Fibroblast of skin of right quadriceps (primary cell): ENCODE measurements at places on chromosomes 3 and 15.
A peak's percentile ranks its signal among the peaks of the same experiment; 100 is the strongest.

DNA sequence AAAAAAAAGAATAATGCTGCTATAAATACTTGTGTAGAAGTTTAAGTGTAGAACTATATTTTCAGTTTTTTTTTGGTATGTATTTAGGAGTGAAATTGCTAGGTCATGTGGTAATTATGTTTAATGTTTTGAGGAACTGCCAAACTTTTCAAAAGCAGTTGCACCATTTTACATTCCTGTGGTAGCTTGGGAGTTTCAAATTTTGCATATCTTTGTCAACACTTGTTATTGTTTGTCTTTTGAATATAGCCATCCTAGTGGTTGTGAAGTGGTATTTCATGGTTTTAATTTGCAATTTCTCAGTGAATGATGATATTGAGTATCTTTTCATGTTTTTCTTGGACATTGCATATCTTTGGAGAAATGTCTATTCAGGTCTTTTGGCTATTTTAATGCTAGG is 30.4 kb downstream of the SKIL start:
- DNase-seq, result peak; percentile 42

GRCh38 chr3:10244009-10244408 is 4.2 kb upstream of the TATDN2 start:
- peak; percentile 65 for DNase-seq

- DNase-seq, result no peak
These were observed 1.1 kb downstream of the FAN1 start for GRCh38 chr15:30904812-30905211.

- no peak for DNase-seq
These were observed 49.1 kb downstream of the TRANK1 start for GRCh38 chr3:36895496-36896409.

- DNase-seq, result no peak
These were observed 977.5 kb downstream of the NAALADL2 start for GRCh38 chr3:175836617-175837016.

DNA sequence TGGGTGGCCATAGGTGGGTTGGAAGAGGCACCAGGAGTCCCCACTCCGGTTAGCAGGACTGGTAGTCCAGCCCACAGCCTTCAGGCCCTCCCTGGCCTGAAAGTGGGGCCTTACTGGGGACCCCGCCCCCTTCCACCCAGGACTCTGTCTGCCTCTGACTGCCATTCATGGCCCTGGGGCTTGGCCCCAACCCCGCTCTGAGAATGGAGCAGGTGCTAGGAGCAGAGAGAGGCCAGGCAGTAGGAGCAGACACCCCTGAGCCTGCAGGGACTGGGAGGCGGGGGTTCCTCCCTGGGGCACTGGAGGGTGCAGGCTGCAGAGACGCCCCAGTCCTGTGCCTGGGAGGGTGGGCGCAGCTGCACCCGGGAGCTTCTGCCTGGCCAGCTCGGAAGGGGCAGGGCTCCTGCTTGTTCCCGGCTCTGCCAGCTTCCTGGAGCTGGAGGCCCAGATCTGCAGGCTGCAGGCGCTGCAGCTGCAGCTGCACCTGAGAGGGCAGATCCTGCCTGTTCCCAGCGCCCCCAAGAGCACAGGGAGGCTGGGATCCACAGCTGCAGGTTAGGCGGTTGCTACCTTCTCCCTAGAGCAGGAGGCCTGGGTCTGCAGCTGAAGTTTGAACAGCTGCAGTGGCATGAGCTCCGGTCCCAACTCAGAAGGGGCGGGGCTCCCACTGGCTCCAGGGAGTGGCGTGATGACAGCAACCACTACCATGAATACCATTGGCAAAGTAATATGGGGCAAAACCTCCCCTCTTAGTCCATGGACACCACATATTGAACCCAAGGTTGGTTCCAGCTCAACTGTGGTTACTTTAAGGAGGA is 194.7 kb downstream of the SQOR start:
- DNase-seq, result no peak

GRCh38 chr3:16338999-16339398 is 74.0 kb downstream of the OXNAD1 start:
- DNase-seq, result peak; percentile 97

DNA sequence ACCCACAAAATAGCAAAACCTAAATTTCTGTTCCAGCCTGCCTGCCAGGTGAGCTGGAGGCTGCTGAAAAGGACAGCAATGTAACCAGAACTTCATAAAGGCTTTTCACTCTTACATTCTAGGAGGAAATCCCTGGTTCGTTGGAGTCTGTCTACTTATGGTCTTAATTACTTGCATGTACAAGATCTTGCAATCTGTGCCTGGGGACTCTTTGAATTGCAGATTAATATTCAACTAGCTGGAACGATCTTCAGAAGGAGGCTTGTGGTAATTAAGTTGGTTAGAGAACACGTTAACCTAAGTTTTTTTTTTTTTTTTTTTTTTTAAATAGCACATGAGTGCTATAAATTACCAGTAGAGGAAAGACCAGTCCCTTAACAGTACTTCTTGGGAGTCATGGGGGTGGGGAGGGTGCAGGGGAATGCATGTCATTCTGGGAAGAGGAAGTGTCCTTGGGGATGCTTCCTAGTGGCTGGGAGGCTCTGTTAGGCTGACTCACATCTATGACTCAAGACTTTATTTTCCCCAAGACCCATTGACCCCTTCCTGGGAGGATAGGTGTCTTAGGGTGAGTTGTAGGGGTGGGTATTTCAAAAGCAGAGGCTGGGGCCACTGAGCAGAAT is 139.8 kb downstream of the RAB11A start:
- DNase-seq, result peak; percentile 44

GRCh38 chr3:36648241-36649034 is 115.9 kb downstream of the DCLK3 start:
- peak; percentile 99 for DNase-seq

- DNase-seq, result no peak
These were observed 315.6 kb upstream of the THBS1 start for GRCh38 chr15:39265261-39265660.

- DNase-seq, result peak; percentile 5
These were observed 37.7 kb downstream of the PRKCI start for GRCh38 chr3:170259907-170260306.

DNA sequence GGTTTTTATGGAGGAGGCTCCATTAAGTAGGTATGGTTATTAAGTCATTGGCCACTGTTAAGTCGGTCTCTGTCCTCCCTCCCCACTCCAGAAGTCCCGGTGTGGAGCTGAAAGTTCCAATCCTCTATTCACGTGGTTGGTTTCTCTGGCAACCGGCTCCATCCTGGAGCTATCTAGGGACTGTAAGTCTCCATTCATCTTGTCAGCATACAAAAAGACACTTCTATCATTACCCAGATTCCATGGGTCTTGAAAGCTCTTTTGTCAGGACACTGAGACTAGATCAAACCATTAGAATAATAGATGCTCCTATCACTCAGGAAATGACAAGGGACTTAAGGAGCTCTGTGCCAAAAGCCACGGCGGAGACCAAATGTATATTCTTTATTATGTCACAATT is 110.3 kb downstream of the PIK3CB start:
- no peak for DNase-seq

- peak; percentile 66 for DNase-seq
These were observed 187.7 kb downstream of the SATB1 start for GRCh38 chr3:18237251-18238005.

GRCh38 chr15:82874961-82875360 is 65.5 kb downstream of the WHAMM start:
- no peak for DNase-seq

- peak; percentile 55 for DNase-seq
These were observed 34.9 kb downstream of the DCLK3 start for GRCh38 chr3:36729204-36730056.

DNA sequence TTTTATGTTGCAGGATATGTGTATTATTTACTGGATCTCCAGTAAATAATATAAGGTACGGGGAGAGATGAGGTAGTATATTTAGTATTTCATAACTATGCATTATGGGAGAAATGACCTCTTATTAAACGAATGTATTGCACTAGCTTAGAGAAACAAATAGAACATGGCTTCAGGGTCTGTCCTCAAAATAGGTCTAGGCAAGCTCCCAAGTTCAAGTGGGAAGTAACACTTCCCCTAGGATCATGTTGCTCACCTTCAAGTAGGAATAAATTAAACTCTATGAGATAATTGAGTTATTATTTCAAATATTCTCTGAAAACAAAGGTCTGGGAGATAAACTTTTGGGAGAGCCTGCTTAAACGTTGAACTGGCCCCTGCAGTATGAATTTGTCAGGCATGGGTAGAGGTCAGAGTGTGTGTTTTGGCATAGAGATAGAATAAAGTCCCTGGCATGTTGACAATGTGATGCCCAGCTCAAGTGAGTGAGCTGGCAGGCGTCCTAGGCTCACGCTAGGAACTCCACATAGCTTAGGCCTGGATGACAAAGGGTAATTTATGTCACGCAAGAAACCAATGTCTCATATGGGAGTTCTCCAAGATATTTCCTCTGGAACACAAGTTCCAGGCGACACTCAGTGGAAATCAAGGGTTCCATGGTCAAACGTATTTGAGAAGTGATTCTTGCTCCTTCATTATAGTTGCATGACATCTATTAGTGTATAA is 236.8 kb downstream of the CACNA2D3 start:
- DNase-seq, result no peak

GRCh38 chr15:101566748-101567488 is 77.4 kb upstream of the PCSK6 start:
- DNase-seq, result no peak

- peak; percentile 99 for DNase-seq
These were observed 38.0 kb downstream of the PRICKLE2 start for GRCh38 chr3:64187065-64187959.

GRCh38 chr3:71057526-71057894 is 526.0 kb downstream of the FOXP1 start:
- DNase-seq, result peak; percentile 39

- no peak for DNase-seq
These were observed 27.5 kb downstream of the SMAD3 start for GRCh38 chr15:67092752-67093503.

DNA sequence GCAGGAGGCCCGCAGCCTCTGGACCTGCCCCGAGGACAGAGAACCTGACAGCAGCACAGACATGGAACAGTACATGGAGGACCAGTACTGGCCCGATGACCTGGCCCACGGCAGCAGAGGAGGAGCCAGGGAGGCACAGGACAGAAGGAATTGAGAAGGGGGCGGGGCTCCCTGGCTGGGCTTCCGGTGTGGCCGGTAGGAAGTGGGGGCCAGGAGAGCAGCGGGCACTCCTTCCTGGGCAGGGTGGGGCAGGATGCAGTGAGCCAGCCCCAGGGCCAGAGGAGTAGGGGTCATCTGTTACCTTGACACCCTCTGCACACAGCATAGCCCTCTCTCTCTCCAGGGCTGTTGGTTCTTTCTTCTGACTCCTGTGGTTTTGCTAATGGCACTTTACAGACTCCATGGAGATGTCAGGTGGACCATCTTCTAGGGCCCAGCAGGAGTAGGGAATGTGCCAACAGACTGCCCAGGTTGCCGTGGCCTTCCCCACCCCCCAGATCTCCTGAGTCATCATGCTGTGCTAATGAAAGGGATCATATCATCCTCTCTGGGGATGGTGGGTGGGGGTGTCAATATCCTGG is 8.6 kb upstream of the ISG20 start:
- DNase-seq, result no peak

- DNase-seq, result no peak
These were observed 59.9 kb downstream of the SMAD6 start for GRCh38 chr15:66761726-66762595.

GRCh38 chr15:85556618-85556895 is 176.2 kb downstream of the AKAP13 start:
- DNase-seq, result no peak

DNA sequence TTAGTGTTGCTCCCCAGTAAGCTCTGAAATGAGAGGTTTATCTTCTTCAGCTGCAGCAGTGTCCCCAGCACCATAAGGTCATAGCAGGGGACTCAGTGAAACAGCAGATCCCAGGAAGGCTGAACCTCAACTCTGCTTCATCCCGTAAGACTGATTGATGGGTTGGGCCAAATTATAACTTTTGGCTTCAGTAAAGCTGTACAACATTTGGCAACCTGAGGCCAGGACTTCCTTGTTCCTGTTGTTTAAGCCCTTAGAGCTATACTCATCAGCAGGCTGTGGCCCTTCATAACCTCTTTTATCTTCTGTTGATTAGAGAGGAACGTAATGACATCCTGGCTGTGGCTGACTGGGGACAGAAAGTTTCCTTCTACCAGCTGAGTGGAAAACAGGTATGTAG is 29.0 kb downstream of the IFT122 start:
- DNase-seq, result no peak

- no peak for DNase-seq
These were observed 107.9 kb downstream of the P3H2 start for GRCh38 chr3:190012784-190013183.

DNA sequence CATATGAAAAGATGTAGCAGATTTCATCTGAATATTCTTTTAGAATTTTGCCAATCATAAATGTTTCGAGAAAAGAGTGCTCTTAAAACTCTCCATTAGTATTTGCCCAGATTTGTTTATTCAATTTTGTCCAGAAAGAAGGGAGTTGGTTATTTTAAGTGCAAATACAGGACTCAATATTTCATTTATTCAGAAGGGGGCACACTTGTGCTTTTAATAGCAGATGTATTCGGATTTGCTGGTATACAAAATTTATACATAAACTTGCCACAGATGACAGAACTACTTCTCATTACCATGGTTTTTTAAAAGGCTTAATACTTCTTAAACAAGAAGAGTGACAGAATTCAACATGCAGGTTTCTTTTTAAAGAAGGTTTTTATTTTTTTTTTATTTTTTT is 69.8 kb upstream of the GRM7 start:
- no peak for DNase-seq

DNA sequence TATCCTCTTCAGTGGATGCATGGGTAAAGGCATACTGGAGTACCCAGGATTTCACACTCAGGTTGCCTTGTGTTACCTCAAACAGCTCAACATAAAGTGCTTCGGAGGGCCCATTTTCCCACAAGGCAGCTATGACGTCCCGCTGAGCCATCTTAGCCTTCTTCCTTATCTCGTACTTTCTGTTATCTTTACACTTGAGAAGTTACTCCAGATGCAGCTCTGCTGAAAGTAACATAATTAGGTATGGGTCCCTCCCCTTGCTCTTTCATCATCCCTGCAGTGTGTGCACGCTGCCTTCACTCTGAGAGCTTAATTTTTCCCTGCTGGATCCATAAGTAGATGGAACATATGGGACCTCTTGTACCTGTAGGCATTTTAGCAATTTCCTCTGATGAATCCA is 410.3 kb downstream of the AGBL1 start:
- DNase-seq, result no peak

DNA sequence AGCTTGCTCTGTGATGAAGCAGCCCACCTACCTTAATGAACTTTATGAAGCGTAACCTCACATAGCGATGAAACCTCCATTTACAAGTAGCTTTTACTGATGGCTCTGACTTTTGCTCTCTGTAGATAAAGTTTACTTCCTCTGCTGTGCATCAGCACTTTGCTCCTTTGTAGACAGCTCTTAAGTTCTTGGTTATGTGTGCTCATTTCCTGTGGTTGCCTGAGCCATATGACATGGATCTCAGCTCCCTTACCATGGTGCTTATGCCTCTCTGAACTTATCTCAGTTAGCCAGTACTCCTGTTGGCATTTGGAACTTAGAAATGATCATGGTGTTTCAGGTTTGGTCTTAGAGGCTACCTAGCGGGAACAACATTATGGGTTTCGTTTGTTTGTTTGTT is 7.8 kb downstream of the MFSD1 start:
- no peak for DNase-seq
